Left renal cortex interstitium (tissue), 4 donors: ENCODE measurements at places on chromosomes 16 and 17.

- DNase-seq = no peak
Measured at GRCh38 chr16:11972128-11972527, 4.4 kb upstream of the SNX29 start.

GRCh38 chr16:23629516-23629915, 11.6 kb downstream of the PALB2 start:
- no peak for DNase-seq

- DNase-seq = no peak
Measured at GRCh38 chr17:31746884-31747495, 112.1 kb downstream of the COPRS start.

DNA sequence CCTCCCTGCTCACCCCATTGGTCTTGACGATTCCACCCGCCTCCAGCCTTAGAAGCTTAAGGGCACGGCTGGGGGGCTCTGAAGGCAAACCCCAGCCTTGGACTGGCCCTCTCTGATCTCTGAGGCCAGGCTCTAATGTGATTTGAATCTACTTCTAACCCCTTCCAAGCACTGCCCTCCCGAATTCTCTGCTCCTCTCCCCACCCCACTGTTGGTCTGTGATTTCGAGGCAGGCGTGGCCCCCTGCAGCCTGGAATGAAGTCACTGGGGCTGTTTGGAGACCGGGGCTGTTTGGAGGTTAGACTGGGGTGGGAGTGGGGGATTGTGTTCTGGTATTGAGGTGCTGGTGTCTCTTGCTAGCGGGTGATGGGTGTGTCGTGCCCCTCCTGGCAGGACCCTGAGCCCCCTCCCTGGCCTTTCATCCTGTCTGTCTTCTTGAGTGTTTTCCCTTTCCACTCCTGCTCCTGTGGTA, 2.2 kb downstream of the GRB7 start:
- DNase-seq = no peak

DNA sequence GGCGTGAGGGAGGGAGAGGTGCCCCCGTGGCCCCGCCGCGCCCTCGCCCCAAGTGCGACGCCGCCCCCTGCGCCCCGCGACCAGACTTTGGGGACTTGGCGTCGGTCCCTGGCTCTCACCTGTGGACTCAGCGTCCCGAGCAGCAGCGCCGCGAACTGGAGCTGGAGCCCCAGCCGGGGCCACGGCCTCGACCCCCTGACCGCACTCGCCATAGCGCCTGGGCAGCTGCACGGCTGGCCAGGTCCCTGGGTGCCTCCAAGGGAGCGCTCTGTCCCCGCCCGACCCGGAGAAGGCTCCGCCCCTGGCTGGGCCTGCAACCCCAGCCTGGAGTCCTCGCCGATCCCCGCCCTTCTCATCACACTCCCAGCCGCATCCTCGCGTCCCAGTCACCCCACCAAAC, at the start of gene ERN2:
Gene ERN2, minus strand, starts transcription at position 247 of the 400 bp plus-strand sequence. Its CDS starts 35 bp downstream, at position 212.
- DNase-seq = no peak

DNA sequence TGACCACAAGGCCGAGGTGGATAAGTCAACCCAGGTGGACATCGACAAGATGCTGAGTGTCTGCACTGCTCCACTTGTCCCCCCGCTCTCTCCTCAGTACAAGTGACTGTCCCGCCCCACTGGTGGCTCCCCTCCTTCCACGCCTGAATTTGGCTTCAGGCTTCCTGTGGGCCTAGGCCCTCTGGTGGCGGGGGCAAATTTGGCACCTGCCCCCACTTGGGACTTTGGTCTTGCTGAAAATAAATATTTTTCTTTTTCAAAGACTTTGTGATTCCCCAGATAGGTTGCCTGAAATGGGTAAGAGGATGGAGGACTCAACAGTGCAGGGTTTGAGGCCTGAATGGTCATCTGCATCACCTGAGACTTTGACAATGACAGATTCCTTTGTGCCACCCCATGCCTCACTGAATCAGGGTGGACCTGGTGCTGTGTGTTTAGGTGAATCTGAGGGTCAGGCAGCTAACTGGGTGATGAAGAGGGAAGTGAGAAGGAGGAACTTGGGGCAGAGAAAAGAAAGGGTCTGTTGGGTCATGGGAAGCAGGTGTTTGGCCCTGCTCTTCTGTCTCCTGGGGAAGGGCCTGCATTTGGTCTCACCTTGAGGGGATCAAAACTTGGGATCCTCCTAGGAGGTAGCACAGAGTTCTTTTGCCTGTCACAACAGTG, 2.0 kb downstream of the C16orf86 start:
- DNase-seq = no peak

- DNase-seq = no peak
Measured at GRCh38 chr17:17217995-17218394, 11.9 kb upstream of the PLD6 start.

GRCh38 chr17:76700617-76701470, 9.9 kb downstream of the MXRA7 start:
- no peak for DNase-seq
